NCI-H2171 (cell line): ENCODE measurements at places on chromosomes 12 and 14.

DNA sequence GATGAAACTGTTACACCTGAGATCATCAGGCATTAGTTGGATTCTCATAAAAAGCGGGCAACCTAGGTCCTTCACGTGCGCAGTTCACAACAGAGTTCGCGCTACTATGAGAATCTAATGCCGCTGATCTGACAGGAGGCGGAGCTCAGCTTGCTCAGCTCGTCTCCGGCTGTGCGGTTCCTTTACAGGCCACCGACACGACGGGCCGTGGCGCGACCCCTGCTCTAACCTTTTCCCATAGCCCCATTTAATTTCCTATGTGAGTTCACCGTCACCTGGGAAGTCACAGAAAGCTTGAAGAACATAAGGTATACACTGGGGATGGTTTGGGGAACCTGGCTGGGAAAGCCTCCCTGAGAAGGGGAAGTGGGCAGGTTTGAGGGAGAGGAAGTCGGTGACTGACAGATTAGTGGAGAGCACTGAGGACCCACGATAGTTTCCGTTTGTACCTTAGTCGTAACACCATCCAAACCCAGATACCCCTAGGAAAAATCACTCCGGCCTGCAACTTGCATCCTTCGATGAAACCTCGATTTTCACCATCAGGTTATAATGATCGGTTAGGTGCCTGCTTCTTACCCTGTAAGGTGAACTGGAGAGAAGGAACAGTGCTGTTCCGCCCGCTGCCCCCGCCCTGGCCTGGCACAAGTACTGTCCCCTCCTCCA is 2.8 kb upstream of the AAAS start:
- DNase-seq, result no peak

GRCh38 chr14:104551851-104552737 is 27.5 kb upstream of the C14orf180 start:
- DNase-seq, result no peak

GRCh38 chr14:103255555-103255954 is 78.5 kb upstream of the EIF5 start:
- no peak for DNase-seq

GRCh38 chr14:50083467-50084337 is 32.7 kb downstream of the VCPKMT start:
- no peak for DNase-seq

GRCh38 chr12:19998961-19999804 is 369.2 kb upstream of the PDE3A start:
- no peak for DNase-seq

DNA sequence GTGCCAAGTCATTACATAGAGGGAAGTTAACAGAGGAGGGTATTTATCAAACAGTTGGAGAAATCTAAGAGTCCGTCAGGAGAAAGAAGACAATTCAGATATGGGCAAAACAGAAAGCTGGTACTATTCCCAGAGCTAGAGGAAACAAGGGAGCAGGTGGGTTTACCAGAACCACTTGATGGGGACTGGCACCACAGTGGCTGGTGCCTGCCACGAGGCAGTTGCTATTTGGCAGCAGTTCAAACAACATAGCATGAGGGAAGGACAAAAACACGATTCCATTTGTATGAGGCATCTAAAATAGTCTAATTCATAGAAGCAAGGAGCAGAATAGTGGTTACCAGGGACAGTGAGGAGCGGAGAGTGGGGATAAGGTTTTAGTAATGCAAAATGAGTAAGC is 24.6 kb upstream of the KLRD1 start:
- no peak for DNase-seq

DNA sequence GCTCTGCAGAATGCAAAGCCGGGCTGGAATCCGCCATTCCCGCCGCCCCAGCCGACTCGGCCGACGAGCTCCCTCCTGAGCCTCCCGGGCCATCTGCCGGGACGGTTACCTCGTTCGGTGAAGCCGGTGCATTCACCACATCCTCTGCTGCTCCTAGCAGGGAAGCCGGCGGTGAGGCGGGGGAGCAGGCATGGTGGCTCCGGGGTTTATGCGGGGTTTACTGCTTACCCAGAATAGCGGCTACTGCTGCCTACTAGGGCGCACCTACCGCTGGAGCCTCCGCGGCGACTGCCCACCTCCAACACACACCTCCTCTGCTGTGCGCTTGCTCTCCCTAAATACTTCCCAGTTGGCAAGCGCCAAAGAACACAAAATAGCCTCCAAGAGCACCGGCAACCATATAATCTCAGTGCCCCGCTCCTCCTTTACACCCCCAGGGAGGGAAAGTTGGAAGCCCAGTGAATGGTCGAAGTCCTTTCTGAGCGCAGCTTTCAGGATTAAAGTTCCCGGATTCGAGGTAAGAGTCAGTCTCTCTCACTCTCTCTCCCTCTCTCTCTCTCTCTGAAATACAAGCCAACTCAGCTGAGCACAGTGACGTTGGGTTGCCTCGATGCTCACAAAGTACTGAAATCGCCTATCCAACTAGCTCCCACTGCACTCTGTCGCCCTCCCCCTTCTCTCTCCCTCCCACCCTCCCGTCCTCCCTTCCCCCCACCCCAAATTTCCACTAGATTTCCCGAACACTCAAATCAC is at the start of gene TBX5:
TSS of gene TBX5 (minus strand) at position 626 of the 753 bp plus-strand sequence. CDS start 2,246 bp downstream, outside the sequence.
- DNase-seq, result no peak

- DNase-seq, result no peak
These were observed 6.4 kb downstream of the NKX2-1 start for GRCh38 chr14:36513451-36514277.

- DNase-seq, result no peak
These were observed 3.5 kb downstream of the DEGS2 start for GRCh38 chr14:100155756-100156616.

GRCh38 chr12:48302161-48302911 is 48.4 kb downstream of the ZNF641 start:
- no peak for DNase-seq

DNA sequence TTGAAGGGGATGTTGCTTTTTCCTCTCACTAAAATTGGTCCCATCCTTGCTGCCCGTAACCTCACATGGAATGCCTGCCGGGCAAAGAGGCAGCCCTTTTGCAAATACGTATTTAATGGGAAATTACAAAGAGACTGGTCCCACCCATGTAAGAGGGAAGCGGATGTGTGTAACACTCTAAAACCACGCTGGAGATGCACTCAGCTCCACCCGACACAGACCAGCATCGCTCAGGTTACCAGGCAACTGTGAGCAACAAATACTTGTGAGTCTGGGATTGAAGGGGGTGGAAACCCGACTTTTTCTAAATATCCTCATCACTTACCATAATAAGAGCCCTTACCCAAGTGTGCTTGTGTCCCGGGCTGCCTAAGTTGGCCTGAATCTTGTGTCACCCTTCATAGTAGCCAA is 47.7 kb downstream of the ELK3 start:
- DNase-seq, result no peak

DNA sequence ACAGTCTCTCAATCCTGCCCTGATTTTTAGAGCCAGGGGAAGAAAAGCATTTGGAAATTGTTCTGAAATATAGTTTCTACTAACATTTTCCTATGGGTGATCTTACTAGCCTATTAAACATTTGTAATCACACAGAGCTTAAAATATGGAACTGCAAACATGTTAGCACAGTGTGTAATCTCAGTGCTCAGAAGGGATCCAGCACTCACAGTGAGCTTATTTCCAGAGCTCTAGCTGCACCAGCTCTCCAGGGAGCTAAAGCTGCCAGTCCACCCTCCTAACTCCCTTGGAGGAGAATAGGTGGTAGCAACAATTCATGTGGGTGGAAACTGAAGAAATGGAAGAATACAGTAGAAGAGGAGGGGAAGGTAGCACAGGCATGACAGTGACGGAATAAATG is 64.9 kb upstream of the SYT1 start:
- no peak for DNase-seq

- DNase-seq, result no peak
These were observed 22.3 kb upstream of the SPTLC2 start for GRCh38 chr14:77638771-77639171.

DNA sequence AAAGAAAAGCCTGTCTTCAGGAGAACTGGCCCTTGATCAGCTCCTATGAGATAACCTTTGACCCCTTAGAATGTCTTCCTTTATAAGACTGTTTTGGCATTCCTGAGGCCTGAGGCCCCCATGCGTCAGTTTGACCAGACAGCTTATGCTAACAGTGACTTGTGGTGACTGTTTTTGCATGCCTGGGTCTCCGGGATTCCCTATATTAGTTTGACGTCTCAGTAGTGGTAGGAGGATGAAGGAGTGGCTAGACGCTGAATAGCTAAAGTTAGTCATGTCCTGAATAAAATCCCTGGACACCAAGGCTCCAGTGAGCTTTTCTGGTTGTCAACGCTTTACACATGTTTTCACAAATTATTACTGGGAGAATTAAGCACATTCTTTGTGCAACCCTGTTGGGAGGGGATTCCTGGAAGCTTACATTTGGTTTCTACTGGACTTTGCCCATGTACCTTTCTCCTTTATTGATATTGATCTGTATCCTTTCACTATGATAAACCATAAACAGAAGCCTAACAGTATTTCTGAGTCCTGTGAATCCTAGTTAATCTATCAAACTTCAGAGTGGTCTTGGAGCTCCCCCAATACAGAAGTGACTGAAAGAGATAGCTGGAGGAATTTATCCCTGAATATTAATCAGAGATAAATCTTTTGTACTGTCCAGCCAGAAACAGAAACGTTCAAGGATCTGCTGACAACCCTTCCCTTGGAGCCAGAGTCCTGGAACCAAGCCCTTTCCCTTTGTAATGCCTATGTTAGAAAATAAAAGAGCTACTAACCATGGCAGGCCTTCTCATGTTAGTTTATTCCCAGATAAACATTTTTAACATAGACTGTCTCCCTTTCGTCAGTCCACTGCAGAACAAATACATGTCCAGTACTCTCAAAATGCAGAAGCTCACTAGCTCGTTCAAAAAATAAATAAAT is 479.2 kb downstream of the RPS29 start:
- DNase-seq, result no peak

DNA sequence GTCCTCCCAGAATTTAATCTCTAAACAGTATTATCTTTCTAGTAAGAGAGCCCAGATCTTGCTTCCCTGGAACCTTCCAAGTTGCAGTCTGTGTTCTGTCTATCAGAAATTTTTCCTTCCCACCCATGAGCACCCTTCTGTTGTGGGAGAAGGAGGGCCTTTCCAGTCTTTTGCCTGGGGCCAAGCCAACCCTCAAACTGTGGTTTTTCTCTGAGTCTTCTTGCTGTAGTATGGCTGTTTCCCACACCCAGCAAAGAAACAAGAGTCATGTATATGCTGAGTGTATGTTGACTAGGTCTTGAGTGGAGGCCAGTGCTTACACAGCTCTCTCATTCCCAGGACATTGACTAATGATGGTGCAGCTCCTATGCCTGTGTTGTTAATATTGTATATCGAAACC is 104.5 kb downstream of the TGFB3 start:
- DNase-seq, result no peak

- DNase-seq, result no peak
These were observed 2.3 kb downstream of the RFX4 start for GRCh38 chr12:106585105-106585520.

GRCh38 chr14:54805445-54806322 is 96.9 kb downstream of the GCH1 start:
- DNase-seq, result peak; percentile 66

DNA sequence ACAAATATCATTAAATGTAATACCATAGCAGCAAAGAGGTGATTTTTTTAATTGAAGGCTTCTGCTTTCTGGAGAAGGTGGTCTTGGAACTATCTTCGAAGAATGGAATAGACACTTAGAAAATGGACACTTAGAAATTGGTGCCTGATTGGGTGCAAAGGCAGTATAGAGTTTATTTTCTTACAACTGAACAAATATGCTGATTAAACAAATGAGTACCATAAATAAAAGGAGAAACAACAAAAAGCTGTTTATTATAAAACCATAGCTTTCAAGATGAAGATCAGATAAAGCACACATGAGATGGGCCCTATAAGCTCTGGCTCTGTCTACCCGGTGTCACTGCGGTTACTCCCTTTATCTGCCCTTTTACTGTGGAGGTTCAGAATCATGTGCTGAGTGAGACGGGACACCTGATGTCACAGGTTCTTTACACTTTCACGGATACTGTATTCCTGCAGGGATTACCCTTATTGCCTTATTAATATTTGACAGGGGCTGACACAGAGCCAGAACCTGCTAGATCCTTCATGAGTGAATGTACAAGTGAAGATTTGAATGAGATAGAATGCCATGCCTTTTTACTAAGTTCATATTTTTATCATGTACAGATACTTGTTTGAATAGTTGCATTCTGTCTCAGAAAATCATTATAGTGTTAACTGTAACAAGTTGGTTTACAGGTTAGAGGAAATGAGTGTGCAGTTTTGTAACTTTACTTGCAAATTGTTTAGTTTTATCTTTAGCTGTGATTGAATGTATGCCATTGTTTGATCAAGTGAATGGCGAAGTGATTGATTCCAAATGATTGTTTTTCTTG is 477.5 kb upstream of the RGS6 start:
- DNase-seq, result no peak

- DNase-seq, result no peak
These were observed 12.7 kb upstream of the CLEC1A start for GRCh38 chr12:10111451-10111850.

GRCh38 chr12:107091989-107092641 is 1.2 kb downstream of the CRY1 start:
- DNase-seq, result peak; percentile 71

- no peak for DNase-seq
These were observed 724 bp downstream of the LTB4R start for GRCh38 chr14:24311837-24312615.

GRCh38 chr14:51862176-51862796 is 1.9 kb downstream of the GNG2 start:
- no peak for DNase-seq

DNA sequence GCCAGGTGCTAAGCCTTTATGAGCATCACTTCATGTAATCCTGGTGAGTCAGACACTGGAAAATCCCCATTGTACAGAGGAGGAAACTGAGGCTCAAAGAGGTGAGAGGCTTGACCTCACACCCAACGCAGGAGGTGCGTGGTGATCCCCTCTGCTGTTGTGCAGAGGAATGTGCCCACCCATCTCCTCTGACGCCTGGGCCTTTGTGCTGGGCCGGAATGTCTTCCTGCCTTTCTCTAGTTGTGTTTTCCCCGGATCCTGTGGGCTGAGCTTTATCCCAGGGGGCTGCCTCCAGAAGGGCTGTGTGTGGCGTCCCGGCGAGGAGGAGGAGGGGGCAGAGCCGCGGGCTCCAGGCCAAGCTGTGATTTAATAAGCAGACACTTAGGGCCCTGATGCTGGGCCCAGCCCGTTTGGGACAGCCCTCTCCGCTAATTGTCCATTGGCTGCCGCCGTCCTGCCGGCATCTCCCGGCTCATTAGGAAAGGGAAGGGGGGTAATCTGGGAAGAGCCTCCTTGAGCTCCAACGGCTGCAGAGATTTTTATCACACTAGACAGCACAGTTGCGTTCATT is 653.6 kb downstream of the MED13L start:
- DNase-seq, result no peak
